Stimulated activated CD4-positive, alpha-beta T cell treated with anti-CD3 and anti-CD28 coated beads, Interleukin-2, amount 100 ng/mL, for 24 hours (primary cell): ENCODE measurements at places on chromosomes 2 and 18.

GRCh38 chr2:102190430-102191107 lies 3.7 kb downstream of the IL1RL2 start:
- DNase-seq = no peak

GRCh38 chr2:64795024-64795592 lies 141.4 kb upstream of the SERTAD2 start:
- no peak for DNase-seq

DNA sequence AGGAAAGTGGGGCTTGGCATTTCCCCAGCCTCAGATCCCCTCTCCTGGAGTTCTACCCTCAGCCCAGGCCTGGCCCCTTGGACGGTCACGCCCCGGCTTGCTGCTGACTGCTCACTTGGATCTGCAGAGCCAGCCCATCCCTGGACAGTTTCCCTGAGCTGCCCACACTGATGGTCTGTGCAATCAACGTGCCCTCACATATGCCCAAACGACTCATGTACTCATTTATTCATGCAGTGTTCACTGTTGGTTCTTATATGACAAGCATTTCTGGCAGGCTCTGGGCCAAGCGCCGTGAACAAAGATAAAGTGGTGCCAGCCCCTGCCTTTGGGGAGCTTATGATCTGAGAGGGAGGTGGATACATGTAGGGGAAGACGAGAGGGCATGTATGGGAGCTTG lies 20.3 kb upstream of the GLI2 start:
- no peak for DNase-seq

DNA sequence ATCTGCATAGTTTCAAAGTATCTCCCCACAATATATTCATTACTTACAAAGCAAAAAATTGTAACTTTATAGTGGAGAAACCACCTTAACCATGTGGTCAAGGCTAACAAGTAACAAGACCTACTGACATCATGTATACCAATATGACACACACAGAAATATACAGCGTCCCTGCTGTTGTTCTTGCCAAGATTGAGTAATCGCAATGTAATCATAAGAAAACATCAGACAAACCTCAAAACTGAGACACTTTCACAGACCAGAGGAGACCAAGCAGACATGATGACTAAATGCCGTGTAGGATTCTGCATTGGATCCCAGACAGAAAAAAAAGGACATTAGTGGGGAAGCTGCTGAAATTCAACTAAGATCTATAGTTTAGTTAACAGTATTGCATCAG lies 123.0 kb downstream of the ACAA2 start:
- no peak for DNase-seq

- no peak for DNase-seq
Measured at GRCh38 chr18:61784834-61785233, 108.0 kb downstream of the RNF152 start.

GRCh38 chr2:10036095-10036884 lies 7.1 kb upstream of the KLF11 start:
- peak; percentile 33 for DNase-seq

GRCh38 chr2:147214914-147215313 lies 629.9 kb upstream of the ACVR2A start:
- DNase-seq = no peak
